ENCODE measurements at places on chromosomes 4 and X.

DNA sequence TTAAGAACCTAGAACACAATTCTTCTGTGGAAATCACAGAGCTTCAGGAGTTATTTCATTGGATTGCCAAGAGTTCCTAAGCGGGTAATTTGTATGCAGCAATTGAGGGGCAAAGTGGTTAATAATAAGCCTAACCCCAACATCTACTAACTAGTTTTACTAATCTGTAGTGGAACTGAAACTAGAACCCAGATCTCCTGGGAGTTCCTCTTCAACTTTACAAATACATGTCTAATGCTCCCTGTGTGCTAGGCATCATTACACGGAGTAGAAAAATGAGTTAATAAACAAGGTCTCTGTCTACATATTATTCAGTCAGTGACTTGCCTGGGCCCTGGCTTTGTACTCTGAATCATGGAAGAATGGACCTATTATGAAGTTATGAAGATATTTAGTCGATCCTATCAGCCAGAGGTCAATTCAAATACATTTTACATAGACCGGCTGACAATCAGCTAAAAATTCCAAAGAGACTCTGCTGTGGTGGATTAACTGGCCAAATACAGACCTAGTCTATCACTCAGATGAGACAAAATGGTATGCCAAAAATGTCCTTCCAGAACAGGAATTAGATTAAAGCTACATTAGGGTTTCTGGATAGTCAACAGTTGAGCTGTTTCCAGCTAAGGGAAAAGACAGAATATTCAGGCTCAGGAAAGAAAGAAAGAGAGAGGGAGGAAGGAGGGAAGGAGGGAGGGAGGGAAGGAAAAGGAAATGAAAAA, 326.0 kb downstream of the FBXW7 start:
- no peak for DNase-seq

DNA sequence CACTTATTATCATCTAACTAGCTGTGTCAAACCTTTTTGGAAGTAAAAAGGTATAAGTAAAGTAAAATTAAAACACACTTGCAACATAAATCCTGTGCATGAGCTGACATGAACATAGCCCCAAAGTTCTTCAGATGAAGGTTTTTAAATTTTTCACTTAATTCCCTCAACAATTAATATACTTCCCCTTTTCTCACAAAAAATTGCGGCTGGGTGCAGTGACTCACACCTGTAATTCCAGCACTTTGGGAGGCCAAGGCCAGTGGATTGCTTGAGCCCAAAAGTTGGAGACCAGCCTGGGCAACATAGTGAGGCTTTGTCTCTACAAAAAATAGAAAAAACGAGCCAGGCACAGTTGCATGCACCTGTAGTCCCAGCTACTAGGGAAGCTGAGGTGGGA, 16.8 kb downstream of the RASGEF1B start:
- no peak for DNase-seq

DNA sequence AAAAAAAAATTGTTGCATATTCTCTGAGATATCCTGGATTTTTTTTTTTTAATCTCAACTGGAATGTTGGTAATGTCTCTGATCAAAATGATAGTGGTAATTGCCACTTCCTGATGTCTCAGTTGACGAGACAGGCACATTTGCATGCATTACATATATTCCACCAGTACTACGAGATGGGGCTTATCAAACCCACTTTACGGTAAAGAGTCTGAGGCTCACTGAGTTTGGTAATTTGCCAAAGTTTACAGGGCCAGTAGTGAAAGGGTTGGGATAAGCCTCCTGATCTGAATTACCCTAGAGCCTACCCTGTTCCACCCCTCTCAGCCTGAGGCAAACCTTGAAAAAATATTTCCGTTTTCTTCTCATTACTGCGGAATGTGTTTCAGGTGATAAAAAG, 5.3 kb downstream of the MAGEB2 start:
- DNase-seq = peak; percentile 41

DNA sequence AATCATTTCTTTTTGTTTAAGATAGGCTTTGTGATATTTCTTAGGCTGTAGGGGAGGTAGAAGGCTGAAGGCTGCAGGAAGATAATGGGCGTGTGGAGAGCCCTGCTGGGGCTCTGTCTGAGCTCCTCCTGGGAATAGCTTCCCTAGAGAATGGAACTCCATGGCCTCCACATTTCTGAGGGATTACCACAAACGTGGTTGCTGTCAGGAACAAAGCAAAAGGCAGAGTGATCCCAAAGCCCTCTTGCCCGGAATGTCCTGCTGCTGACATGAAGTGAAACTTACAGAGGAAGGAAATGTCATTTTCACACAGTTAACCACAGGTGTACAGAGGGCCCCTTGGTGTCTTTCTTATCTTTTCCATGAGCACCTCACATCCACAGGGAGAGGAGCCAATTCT, 89.3 kb downstream of the DDIT4L start:
- no peak for DNase-seq

GRCh38 chrX:2450681-2451080, 50.1 kb downstream of the DHRSX start:
- no peak for DNase-seq
